Activated T-cell treated with anti-CD3 and anti-CD28 coated beads for 1 hour (primary cell): ENCODE measurements at places on chromosomes 4 and X.

DNA sequence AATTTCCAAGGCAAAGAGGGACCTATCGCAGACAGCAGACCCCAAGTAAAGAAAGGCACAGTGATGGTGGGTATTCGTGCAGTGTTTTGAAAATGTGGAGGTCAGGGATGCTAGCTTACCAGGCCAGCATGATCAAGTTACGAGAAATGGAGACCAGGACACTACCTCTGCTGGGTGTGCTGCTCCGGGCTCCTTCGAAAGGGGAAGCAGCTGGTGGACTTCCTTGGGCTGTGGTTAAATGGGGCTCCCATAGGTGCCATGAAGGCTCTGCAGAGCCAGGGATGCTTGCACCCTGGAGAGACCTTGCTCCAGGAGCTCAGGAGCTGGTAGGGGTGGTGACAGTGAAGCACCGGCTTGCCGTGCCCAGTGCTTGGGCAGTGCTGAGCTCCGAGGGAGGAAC is 68.8 kb downstream of the TBL1X start:
- DNase-seq, result no peak

- DNase-seq, result no peak
Observed at GRCh38 chr4:89657931-89658700, 178.8 kb downstream of the SNCA start.

GRCh38 chrX:113906168-113906567 is 677.7 kb upstream of the HTR2C start:
- no peak for DNase-seq

DNA sequence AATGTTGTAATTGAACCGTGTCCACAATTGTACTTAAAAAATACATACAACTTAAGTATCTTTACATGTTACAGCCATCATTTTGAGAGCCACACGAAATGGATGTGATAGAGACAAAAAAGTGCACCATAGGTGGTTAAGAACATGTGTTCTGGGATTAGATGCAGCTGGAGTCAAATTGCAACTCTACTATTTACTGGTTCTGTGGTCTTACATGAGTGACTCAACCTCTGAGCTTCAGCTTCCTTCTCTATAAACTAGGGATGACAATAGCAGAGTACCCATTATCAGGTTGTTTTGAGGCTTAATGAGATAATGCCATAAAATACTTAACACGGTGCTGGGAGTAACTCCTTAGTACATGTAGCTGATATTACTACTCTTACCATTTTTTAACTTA is 130.4 kb downstream of the IDS start:
- no peak for DNase-seq

DNA sequence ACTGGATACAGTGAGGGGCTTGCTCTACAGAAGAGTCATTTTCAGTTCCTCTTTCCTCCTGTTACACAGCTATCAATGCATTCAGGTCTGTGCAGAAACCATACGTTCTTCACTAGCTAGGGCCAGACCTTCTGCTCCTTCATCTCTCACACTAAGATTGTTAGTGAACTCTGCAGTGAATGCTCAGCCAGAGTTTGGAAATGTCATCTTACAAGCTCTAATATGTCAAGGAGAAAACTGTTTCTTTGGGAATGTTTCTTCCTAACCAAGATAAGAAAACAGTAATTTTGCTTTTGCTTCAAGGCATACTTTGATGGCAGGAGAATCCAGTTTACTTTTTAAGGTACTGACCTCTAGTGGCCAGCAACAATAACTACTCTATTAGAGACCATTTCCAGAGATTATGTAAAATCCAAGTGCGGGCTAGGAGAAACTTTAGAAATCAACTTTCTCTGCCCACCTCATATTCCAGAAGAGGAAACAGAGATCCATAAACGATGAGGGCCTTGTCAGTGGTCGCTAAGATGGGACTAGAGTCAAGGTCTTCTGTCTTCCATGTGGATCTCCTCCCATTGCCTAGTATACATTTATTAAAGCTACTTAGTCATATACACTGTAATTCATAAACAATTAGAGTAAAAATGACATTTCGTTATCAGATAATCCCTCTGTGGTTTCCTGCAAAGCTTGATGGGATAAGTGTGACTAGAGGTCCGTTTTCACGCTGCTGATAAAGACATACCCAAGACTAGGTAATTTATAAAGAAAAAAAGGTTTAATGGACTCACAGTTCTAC is 12.1 kb upstream of the CC2D2A start:
- no peak for DNase-seq
